NAMALWA (cell line): ENCODE measurements at places on chromosomes 16 and 17.

GRCh38 chr17:43456661-43457361 is 27.0 kb upstream of the DHX8 start:
- DNase-seq, result no peak

GRCh38 chr16:17372386-17372785 is 98.4 kb downstream of the XYLT1 start:
- DNase-seq, result peak; percentile 14

DNA sequence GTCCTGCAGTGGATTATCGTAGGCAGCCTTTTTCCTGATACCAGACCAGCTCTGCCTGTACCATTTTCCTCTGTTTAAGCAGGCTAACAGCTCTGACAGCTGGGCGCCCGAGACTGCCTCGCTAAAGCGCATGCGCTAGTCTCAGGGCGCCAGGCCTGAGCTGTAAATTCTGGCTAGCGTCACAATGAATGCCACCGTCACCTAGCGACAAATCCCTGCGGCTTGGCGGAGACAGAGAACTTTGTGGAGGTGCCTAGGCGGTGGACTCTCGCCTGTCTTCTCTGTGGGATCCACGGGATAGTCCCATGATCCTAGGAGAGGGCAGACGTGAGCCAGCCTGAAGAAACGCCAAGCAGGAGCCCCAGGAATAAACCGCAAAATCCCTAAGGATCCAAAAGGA is 573.9 kb downstream of the KCNJ18 start:
- DNase-seq, result no peak

DNA sequence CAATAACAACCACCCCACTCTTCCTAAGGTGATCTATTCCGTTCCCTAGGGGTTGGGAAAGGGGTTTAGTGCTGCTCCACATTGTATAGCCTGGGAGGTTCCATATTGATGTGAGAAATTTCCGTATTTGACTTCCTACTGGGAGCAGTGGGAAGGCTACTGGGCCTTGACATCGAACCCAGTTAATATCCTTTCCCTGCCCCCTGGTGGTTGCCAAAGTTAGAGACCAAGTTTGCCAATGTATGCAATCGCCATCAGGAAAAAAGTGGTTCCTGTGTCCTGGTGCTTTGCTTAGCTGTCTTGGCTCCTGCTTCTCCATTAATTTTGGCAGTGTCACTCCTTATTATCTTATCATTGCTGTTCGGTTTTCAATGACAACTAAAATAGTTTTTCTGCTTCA is 914.9 kb downstream of the KCNJ2 start:
- peak; percentile 53 for DNase-seq

DNA sequence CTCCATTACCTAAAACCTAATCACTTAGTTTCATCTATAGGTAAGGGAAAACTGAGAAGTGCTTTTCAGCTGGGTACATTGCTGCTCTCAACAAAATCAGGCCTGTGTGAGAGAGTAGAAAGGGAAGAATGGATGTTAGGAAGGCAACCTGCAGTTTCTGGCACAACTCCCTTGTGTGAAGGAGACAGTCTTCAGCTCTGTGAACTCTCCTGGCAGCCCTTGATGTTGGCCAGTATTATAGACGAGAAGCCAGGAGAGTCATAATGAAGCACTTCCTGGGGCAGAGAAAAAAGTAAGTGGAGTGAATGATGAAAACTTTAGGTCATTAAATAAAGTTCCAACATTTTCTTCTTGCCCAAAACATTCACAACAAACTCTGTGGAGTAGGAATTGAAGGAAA is 260.1 kb downstream of the IRX3 start:
- no peak for DNase-seq

DNA sequence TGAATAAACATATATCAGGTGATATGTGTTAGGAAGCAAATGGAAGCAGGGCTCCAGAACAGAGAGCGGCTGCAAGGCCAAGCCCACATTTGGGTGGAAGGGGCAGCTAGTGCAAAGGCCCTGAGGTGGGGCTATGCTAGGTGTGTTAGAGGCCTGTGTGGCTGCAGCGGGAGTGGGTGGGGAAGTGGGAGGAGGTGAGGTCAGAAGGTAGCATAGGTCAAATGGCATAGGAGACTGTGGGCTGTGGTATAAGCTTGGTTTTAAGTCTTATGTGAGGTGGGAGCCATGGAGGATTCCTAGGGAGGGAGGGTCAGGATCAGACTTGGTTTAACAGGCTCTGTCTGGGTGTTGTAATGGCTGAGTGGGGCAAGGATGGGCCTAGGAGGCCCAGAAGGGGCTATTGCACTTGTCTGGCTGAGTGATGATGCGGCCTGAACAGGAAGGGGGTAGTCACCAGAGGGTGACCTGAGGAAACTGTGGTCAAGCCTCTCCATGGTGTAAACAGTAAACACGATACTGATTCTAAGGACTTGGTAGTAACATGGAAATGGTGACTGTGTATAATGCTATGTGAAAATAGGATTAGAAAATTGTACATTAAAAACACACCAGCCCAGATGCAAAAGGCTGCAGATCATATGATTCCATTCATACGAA is 31.1 kb downstream of the RAI1 start:
- peak; percentile 26 for DNase-seq

DNA sequence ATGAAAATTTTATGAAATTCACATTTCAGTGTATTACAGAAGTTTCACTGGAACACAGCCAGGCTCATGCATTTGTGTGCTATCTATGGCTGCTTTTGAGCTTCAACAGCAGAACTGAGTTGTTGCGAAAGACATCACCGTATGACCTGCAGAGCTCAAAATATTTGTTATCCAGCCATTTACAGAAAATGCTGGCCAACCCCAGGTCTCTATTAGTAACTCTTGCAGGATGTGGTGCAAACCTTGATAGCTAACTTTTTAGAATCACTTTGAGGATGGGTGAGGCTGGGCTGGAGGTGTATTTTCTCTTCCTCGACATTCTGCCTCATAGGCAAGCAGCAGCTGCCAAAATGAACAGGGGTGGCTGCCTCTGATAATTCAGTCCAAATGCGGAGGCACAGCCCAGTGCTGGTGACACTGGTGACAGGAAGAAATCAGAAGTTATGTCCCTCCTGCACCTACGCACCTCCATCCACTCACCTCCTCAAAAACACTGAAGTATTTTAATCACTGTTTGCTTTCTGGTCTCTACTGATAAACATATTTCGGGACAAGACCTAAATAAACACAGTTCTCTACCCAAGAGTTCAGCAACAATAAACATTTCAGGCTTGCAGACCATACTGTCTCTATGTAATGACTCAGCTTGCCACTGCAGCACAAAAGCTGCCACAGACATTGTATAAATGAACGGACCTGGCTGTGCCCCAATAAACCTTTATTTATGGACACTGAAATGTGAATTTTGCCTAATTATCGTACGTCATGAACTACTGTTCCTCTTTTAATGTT is 28.5 kb downstream of the ARHGAP17 start:
- no peak for DNase-seq

- peak; percentile 53 for DNase-seq
These were observed 348.7 kb upstream of the TNRC6C start for GRCh38 chr17:77609553-77610517.

- DNase-seq, result no peak
These were observed 14.9 kb downstream of the IGFBP4 start for GRCh38 chr17:40457964-40458791.

DNA sequence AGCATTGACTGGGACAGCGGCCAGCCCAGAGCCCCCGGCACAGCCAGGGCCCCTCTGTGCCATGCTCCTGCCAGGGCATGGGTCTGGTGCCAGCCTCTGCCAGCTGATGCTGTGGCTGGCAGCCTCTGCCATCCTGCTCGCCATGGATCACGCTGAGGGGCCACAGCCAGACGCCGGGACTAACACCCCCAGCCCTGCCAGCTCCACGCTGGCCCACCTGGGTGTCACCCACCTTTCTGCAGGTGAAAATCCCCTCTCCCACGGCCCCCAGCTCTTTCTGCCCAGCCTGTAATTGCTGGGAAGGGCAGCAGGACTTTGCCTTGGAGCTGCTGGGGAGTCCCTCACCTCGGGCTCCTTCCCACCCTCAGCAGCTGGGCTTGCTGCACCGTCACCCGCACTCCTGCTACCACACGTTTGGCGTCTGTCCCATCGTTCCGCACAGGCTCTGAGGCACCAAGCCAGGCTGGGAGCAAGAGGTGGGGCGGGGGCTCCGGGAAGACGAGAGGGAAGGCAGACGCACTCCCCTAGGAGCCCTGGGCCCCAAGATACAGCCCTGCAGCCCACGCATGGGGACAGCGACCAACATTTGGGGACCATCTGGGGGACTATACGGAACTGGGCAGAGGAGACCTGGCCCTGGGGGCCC is 42.0 kb upstream of the ACSF3 start:
- no peak for DNase-seq

GRCh38 chr17:49670002-49670401 is 7.9 kb downstream of the SPOP start:
- no peak for DNase-seq

GRCh38 chr16:75293772-75294171 is 42.3 kb upstream of the BCAR1 start:
- no peak for DNase-seq

GRCh38 chr17:56292010-56292409 is 138.7 kb downstream of the ANKFN1 start:
- DNase-seq, result no peak

GRCh38 chr17:42399948-42400843 is 12.0 kb upstream of the STAT3 start:
- no peak for DNase-seq

- DNase-seq, result no peak
These were observed 39.5 kb downstream of the COX4I1 start for GRCh38 chr16:85838876-85839585.

GRCh38 chr17:44137891-44138709 is 3.6 kb upstream of the HROB start:
- DNase-seq, result no peak

- DNase-seq, result no peak
These were observed 181.2 kb downstream of the NTN1 start for GRCh38 chr17:9202532-9202931.

DNA sequence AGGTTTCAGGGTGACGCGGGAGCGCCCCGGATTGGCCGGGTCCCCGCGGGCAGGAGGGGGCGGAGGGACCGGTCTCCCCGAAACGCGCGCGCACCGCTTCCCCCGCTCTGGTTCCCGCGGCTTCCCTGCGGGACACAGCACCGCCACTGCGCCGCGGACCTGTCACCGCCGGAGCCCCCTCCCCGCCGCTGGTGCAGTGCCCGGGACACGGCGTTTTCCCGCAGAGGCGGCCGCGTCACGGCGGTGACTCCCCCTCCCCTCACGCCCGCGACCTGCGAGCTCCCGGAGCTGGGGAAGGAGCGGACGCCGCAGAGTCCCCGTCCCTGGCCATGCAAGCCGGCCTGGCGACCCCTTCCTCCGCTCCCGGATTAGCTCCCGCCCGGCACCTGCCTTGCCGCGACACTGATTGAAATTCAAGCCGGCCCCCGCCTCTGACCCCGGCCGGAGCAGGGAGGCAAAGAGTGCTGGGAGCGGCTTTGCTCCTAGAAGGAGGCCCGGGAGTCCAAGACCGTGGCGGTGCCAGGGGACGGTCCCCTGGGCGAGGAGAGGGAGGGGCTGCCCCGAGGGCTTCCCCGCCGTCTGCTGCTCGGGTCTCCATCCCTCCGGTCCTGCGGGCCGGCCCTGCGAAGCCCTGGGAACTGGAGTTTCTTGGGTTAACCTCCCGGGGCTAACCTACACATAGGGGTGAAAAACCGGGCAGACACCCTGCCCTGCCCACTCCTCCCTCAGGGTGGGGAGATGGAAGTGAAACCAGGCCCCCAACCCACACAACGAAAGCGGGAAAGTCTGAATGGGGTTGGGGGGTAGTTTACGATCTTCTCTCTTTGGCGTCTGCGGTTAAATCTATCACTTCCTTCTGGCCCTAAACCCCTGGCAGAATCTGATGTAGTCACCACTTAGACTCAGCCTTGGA is 1.0 kb downstream of the RHBDL3 start:
- no peak for DNase-seq

- DNase-seq, result no peak
These were observed 18.8 kb upstream of the TRAP1 start for GRCh38 chr16:3736116-3736515.

DNA sequence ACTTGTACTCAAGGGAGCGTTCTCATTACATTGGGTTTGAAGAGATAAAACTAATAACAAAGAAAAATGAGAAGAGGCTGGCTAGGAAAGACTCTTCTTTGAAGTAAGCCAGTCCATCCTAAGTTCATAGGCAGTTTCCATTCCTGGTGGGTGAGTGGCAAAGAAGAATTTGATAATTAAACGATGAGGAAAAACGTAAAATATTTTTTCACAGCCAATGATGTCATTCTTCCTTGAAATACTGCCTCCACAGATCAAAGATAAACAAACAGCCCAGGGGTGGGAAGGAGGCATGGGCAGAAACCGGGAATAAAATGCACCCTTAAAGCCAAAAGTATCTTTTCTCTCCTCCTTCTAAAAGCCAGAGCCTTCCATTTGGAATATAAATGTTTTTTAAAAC is 346.6 kb downstream of the PMP22 start:
- DNase-seq, result no peak

DNA sequence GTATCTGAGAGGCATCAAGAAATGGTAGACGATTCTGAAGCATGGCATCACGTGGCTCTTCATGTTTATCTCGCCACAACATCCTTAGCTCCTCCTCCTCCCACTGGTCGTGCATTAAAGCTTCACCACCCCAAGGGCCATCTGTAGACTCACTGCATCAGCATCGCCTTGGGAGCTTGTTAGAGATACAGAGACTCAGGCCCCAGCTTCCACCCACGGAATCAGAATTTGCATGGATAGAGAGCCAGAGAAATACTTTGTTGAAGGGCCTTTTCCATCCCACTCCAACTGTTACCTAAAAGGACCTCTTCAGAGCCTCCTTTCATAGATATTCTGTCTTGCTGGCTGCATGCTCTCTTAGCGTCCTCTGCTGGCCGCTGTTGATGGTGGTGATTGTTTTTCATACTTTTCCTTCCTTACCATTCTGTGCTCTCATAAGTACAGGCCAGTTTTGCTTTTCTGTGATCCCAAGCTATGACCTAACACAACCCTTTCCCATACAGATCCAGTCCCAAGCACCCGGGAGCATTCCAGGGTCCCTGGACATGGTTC is 1049.4 kb upstream of the EEF2KMT start:
- peak; percentile 2 for DNase-seq

- DNase-seq, result no peak
These were observed 433.8 kb downstream of the SLC39A11 start for GRCh38 chr17:72658675-72659074.

DNA sequence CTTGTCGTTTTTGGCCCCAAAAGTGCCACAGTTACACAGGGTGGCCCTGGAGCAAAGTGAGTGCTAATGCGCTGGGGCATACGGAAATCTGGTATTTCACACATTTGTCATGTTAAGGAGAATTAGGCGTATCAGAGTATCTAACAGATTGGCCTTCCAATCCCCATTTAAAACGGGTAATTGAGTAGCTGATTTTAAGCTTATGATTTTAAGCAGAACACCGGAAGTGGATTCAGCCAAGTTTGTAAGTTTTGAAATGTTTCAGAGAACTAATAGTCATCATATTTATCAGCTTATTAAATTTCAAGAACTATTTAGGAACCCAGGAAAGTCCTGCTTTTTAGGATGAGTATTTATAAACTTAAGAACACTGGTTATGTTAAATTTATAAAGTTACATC is 19.5 kb downstream of the LRRC75A start:
- DNase-seq, result no peak

DNA sequence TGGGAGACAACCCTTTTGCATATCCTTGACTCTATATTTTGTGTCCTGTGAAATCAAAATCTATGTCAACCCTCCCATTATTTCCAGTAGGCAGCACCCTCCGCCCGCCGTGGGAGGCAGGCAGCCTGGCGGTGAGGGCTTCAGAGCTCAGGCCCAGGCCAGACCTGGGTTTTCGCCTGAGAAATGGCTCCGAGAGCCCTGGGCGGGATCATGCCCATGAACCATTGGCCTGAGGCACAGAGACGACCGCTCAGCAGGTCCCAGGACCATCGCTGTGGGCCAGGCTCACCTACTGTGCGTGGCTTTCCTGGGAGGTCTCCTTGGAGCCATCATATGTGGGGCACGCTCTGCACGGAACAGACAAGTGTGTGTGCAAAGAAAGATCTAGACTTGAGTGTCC is 6.3 kb upstream of the SLC38A8 start:
- no peak for DNase-seq
